NCI-H446 (cell line): ENCODE measurements at places on chromosomes 7 and 10.

DNA sequence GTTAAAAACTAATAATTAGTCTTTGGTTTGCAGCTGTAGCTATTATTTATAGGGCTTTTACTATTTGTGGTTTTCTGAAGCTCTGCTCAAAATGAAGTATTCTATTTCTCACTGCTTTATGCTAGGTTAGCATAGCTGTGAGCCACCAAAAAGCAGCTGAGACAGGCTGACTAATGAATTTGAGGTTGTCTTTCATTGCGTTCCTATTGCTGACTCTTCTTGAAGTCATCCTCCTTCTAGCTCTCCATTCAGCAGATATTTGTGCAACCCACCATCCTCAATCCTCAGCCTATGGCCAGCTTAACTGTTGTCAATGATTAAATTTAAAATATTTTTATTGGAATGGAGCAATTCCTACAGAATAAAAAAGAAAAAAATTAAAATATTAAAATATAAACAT, 2.1 kb upstream of the RALA start:
- DNase-seq, result no peak

DNA sequence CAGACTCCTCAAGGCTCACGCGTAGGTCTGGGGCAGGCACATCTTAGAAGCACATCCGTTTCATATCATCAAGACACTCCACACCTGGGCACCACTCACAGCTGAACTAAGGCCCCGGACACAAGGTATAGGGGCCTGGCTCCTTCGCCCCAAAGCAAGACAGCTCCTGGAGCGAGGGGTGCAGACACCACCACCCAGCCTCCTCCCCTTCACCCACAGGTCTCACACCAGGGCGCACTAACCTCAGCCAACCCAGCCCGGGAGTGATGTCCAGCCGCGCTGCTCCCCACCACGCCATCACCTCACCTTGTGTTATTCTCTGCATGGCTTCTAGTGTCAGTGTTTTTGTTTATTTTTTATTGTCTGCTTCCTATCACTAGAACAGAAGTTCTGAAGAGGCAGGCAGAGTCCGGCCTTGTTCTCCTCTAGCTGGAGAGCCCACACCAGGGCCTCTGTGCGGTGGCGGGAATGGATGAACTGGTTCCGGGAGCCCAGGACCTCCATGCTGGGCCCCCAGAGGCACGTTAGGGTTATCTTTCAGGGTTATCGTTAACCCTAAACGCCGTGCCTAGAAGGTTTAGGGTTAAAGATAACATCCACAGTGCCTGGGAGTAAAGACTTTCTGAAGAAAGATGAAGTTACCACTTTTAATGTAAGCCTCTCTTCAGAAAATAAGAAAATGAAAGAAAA, 21.8 kb downstream of the BRI3 start:
- no peak for DNase-seq

GRCh38 chr7:88037050-88037449, 103.0 kb downstream of the ADAM22 start:
- no peak for DNase-seq

- DNase-seq, result no peak
Observed at GRCh38 chr7:30841801-30842541, 69.7 kb upstream of the AQP1 start.

DNA sequence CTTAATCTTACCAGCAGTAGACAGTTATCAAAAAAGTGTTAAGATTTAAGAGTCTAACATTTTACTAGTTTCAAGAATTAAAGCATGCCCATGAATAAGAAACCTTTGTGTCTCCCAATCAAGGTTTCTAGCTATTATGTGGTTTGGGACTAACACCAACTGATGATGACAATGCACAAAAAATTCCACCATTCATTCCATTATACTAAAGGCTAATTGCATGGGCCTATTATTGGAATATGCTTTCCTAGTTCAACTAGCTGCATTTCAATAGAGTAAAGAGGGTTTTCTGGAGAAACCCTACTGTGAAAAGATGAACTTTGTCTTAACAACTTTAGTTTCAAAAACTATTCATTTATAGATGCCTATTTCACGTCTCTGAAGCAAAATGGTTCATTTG, 44.6 kb downstream of the UBE2H start:
- no peak for DNase-seq

GRCh38 chr10:68212721-68213352, 19.1 kb downstream of the ATOH7 start:
- DNase-seq, result peak; percentile 1

GRCh38 chr7:106646256-106646655, 14.7 kb downstream of the CCDC71L start:
- no peak for DNase-seq

GRCh38 chr7:106463851-106464611, 179.2 kb upstream of the NAMPT start:
- DNase-seq, result no peak

GRCh38 chr7:68470836-68471435, 1127.3 kb upstream of the AUTS2 start:
- no peak for DNase-seq

GRCh38 chr7:112272921-112273561, 66.5 kb downstream of the ZNF277 start:
- no peak for DNase-seq

- no peak for DNase-seq
Observed at GRCh38 chr10:93600446-93601145, 439 bp downstream of the RBP4 start.

GRCh38 chr7:47285860-47286491, 295.9 kb downstream of the TNS3 start:
- no peak for DNase-seq

DNA sequence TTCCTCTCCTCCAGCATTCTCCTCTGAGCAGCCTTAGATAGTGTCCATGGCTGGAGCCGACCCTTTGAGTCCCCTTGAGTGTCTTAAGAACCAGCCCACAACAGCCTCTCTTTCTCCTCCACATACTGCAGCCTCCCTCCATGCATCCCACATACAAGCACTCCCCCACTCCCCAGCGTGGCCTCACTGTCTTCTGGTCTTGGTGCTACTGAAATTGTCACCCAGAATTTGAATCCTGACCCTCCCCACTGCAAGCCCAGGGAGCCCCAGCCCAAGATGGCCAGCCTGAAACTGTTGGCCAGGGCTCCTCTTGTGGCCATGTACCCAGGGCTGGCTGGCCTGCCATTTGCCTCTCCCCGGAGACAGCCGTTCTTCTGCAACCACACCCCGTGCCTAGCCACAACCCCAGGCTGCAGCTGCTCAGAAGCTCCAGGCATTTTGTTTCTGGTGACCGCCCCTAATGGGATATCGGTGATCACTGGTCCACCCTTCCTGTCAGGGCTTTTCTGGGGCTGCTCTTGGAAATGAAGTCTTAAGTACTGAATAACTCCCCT, 18.8 kb upstream of the SH2D4B start:
- DNase-seq, result no peak

DNA sequence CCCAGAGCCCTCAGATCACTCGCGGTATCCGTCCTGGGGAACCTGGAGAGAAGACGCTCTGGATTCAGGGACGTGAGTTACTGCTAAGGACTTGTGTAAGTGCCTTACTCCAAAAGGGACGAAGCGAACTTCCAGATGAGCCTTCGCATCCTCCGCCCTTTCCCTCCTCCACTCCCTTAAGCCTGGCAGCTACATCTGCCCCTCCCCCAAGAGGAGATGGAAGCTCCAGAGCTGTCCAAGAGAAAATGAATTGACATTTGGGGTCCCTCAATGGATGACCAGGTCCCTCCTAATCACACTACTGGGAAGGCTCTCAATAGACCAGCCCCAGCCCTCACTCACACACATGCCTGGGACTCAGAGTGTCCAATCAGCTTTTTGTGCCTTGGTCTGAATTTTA, 31.3 kb upstream of the GDF10 start:
- no peak for DNase-seq

GRCh38 chr7:56538541-56539429, 422.6 kb upstream of the NUPR2 start:
- no peak for DNase-seq

- DNase-seq, result no peak
Observed at GRCh38 chr7:39428221-39428620, 138.0 kb upstream of the YAE1 start.

GRCh38 chr7:118029826-118030422, 154.0 kb upstream of the LSM8 start:
- peak; percentile 64 for DNase-seq

DNA sequence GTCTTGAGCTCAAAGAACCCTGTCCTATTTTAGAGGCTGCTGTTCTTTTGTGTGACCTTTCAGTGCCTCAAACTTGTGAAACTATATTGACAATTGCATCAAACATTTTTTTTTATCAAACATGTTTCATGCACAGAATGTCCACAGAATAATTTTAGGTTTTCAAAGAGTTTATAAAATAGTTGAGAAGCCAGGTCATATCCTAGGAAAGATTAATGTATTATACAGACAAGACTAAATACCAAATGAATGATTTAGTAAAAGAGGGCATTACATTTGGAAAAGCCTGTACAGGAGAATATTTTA, 67.0 kb downstream of the CDK6 start:
- no peak for DNase-seq

DNA sequence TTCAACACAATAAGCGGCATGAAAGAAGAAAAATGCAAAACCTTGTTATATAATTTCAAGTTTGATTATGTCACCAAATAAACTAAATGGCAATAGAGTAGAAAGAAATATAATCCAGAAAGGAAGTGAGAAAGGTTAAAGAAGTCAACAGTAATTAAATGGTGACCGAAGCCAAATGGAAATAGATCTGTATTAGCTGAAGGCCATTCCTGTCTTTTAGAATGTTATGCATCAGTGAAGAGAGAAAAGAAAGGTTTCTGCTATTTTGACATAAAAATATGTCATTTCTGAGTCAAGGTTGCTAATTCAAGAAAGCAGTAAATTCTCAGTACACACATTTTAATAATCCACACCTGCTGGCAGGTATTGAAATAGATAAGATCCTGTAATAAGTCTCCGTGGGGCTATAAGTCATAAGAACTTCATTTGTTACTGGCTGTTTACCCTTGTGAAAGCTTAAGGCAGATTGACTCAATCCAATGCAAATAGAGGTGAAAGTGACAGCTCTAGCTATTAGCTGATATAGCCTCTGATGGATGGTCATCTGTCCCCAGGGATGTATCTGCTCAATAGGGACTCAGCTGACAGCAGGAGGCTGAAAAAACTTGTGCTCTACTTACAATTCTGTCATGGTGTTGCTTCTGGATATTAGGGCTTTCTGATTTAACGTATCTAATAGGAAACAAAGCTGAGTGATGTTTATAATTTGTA, 152.1 kb downstream of the FZD1 start:
- no peak for DNase-seq
